GM12865 (cell line): ENCODE measurements at places on chromosomes 2 and 18.

- no peak for DNase-seq
Measured at GRCh38 chr2:27001950-27002349, 30.8 kb upstream of the TMEM214 start.

- no peak for DNase-seq
Measured at GRCh38 chr2:163621445-163622004, 114.3 kb downstream of the FIGN start.

DNA sequence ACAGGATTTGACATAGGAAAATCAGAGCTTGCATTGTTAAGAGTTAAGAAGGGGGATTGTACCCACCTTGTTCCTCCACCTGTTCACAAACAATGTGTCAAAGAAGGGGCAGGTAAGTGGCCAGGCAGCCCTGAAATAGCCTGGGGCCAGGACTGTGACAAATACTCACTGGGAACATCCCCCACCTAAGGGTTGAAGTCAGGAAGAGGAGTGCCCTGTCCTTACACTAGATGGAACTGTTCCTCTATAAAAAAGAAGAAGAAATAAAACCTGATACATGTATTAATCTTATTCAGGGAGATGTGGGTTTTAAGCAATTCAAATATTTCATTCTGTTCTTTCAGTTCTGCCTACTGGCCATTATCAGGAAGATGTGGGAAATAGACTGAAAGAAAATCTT is 41.9 kb downstream of the TACR1 start:
- no peak for DNase-seq

- DNase-seq = no peak
Measured at GRCh38 chr2:15652801-15653200, 61.1 kb downstream of the DDX1 start.

GRCh38 chr2:200092235-200092634 is 136.9 kb downstream of the MAIP1 start:
- no peak for DNase-seq

GRCh38 chr2:86256982-86257381 is 57.7 kb downstream of the MRPL35 start:
- no peak for DNase-seq

- no peak for DNase-seq
Measured at GRCh38 chr2:231526341-231527090, 3.7 kb downstream of the NMUR1 start.
